ENCODE measurements at places on chromosomes 4 and X. TPM values are rescaled to one million over a fixed set of nuclear protein-coding genes. Genes with fewer than 3 reads are reported as not detected.

FDCSP gene
- not detected for total RNA-seq

RBMX2 gene
- total RNA-seq = 12.0 TPM

IGFBP7 gene
- total RNA-seq = 2,530 TPM

CLIC2 gene
- total RNA-seq = 15.7 TPM

CT45A3 gene
- total RNA-seq = not detected

FAM9C gene
- total RNA-seq = not detected

GUCY1B1 gene
- total RNA-seq = 12.9 TPM

Measured in tibial nerve (tissue), 4 donors.